Stimulated activated CD4-positive, alpha-beta T cell treated with anti-CD3 and anti-CD28 coated beads, Interleukin-1b, Interleukin-23, amount 100 ng/mL, for 4 hours (primary cell): ENCODE measurements at places on chromosomes 11 and 22.

DNA sequence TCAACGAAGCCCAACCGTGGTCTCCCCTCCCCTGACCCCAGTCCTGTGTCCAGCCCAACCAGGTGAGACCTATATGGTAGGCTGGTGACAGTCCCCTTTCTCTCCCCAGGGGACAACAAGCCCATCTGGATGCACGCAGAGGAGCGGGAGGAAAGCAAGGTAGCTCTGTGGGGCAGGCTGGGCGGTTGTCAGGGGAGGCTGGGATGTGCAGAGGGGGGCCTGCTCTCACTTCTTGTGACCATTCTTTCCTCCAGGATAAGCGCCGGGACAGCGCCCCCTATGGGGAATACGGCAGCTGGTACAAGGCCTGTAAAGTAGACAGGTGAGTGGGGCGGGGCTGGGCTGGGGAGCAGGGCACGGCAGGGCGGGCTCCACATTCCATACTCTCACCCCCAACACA lies 3.5 kb upstream of the RAB1B start:
- no peak for DNase-seq

DNA sequence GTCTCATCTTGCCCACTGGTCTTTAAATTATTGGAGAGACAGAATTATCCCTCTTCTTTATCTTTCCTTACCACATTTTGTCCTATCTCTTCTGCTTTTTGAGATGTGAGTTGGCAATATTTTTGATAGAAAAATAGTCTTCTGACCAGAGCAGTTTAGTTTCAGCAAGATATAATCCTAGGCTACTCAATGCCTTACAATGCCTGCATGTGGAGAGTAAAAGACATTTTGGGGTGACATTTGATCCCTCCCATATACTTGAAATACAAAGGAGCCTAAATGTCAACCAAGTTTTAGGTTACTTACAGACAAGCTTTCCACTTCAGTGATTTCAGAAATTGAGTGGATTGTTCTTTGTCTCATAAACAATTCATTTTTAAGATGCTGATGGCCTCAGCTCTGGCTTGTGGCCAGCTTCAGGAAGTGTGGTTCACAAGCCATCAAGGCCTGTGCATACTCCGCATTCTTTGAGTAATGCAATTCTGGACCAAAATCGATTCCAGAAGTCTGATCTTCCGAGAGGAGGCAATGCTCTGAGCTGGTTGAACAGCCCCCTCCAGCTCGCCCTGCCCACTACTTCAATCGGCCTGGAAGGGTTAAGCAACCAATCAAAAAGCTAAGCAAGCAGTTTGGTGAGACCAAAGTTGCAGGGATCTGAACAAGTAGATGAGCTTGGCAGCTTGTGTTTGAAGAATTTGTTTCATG lies 274.4 kb downstream of the BLID start:
- no peak for DNase-seq

DNA sequence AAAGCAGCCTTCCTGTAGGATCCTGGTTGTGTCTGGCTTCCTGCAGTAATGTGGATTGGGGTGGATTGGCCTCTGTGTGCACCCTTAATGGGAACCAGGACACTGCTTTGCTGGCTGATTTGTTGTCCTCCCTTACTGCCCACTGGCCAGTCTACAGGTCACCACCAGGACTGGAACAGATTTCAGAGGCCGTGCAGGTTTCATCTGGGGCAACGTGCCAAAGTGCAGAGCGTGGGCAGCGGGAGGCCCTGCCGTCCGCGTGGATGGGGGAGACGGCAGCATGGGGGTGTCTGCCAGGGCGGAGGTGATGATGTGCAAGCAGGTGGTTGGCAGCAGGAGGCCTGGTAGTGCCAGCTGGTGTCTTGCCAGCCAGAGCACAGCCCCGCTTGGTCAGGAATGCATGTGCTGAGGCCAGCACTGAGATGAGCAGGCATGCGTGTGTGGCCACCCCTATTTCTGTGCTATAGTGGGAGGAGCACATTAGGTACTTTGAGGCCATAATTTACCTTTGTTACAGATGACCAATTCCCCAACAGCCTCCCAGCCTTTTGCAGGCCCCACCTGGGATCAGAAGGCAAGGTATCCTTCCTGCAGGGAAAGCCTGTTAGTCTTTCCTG lies 24.3 kb downstream of the BCR start:
- DNase-seq: no peak

DNA sequence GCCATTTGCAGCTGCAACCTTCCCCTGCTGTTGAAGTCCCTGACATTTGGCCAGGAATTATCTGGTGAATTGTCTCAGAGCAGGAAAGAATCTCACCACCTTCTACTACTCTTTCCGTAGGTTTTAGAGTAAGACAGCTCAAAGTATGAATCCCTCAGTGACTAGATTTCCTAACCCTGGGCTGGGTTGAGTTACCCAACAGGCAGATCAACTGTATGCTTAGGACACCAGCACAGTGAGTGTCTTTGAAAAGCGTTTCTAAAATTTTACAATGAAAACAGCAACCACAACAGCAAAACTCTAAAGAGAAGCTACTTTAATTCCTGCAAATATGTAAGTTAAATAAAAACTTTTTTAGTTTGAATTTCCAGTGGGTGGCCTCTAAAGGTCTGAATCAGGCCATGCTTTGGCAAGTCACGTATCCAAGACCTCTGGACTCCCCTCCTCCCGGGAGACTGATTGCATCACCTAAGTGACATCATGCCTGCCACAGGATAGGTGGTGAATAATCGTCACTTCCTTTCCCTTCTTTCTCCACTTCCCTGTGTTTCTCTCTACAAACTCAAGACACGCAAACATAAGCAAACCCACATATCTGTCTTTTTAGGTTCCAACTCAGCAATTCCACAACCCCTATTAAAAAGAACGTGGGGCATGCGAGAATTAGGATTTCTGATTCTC lies 7.8 kb downstream of the OR8B12 start:
- no peak for DNase-seq

- no peak for DNase-seq
Observed at GRCh38 chr22:19998232-19998951, 18.2 kb downstream of the ARVCF start.

DNA sequence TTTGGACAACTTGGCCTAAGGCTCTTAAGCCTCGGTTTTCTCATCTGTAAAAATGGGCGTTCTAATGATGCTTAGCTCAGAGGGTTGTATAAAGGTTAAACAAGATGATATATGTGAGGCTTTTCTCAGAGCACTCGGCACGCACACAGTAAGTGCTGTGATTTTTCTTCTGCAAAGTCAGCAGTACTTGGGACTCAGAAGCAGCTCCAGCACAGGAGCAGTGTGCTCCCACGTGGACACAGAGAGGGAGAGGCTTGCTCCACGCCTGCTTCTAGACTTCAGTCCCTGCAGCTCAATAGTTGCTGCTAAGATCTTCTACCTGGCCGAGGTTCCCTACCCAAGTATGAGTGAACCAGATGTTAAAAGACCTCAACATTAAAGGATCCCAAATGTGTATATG lies 39.9 kb upstream of the PHF21A start:
- no peak for DNase-seq

- no peak for DNase-seq
Observed at GRCh38 chr11:108586600-108586999, 7.0 kb downstream of the EXPH5 start.

DNA sequence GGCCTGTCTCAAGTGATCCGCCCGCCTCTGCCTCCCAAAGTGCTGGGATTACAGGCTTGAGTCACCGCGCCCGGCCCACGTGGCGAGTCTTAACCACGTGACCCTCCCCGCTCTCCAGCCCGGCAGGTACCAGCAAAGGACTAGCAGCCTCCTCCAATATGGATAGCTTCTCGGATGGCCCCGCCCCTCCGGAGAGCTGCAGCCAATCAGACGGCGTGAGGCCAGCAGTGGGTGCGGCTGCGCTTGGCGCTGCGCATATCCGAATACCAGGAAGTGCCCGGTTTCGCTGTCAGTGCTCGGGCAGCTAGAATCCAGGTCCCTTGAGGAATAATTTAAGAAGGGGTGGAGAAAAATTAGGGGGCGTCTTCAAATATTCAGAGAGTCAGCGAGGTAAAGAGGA lies 14.7 kb upstream of the PISD start:
- peak; percentile 86 for DNase-seq

DNA sequence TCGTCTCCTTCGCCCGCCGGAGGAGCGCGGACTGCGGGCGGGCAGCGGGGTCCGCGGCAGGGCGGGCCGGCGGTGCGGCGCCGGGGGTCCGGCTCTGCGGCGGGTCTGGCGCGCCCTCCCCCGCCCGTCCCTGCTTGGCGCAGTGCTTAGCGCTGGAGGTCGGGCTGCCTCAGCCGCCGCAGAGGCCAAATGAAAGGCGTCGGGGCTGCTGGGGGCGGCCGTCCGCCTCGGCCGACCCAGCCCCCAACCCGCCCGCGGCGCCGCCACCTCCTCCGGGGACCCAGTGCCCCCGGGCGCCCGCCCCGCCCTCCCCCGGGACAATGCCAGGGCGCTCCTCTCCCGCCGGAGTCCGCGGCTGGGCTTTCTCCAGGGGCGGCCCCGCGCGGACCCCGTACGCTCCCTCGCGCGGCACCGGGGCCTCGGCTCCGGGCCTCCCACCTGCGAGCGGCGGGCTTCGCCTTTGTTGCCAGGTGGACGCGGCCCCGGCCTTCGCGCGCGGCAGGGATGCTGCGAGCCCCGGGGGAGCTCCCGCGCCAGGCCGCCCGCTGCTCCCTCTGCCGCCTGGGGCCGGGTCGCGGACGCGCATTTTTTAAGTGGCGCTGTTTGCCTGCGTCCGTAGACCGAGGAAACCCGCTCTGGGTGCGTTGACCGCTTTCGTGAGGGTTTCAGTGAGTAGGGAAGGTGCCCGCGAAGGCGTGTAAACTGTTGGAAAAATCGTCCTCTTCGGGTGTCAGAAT lies 583 bp downstream of the APLP2 start:
- DNase-seq: no peak

GRCh38 chr22:43956805-43957463 lies 1.7 kb downstream of the SAMM50 start:
- DNase-seq: no peak

DNA sequence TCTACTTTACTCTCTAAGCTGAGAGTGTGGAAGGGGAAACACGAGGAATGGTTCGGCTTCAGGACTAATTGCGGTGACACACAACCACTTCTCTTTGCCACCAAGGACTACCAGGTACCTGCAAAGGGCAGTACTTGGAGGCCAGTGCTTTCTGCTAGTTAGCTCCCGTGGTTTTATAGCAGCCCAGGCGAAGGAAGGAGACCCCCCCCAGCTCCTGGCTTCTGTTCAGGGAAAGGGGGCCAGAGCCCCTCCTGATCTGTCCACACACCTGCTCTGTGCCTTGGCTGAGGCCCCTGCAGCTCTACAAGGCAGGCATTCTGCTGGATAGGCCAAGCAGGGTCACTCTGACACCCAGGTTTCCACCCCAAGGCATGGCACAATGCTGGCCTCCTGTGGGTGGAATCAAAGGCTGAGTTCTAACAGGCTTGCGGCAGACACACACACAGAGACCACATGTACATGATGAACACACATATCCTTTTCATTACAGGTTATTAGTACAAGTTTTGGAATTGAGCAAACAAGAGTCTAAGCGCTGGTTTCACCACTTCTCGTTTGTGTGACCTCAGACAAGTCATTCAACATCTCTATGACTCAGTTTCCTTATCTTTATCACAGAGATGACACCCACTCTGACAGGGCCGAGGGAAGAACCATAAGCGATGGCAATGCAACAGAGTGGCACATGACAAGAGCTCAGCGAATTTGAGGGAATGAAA lies 7.5 kb downstream of the SERPIND1 start:
- DNase-seq: no peak

- no peak for DNase-seq
Observed at GRCh38 chr22:48709453-48709852, 1118.2 kb downstream of the BRD1 start.

GRCh38 chr22:22753526-22754267 lies 109.3 kb downstream of the GGTLC2 start:
- peak; percentile 67 for DNase-seq

GRCh38 chr22:40829131-40829530 lies 10.0 kb upstream of the SLC25A17 start:
- DNase-seq: no peak

GRCh38 chr11:75654314-75654713 lies 14.5 kb downstream of the MAP6 start:
- no peak for DNase-seq

DNA sequence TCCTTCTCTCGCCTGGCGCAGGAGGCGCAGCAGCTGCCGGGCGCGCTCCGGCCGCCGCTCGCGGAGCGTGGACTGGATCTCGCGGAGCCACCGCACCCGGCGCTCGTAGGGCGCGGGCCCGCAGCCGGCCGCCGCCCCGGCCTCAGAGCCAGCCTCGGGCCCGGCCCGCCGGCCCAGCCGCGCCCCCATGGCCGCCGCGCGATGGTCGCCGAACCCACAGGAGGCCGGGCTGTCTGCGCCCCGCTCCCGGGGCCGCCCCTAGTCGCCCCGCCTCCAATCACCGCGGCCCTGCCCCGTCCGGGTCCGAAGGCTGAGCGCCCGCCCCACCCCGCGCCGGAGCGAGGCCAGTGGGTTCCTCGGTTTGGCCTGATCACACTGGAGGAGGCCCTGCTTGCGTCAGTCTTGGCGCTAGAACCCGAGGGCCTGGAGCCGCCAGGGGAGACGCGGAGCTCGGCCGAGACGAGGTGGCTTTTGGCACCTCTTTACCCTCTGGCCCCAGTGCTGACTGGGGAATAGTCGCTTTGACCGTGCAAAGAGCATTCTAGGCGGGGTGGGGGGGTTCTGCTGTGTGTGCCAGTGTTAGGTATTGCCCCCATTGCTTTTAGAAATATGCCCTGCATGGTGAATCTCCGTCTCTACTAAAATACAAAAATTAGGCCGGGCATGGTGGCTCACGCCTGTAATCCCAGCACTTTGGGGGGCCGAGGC lies at the start of gene LRRC75B:
Gene LRRC75B, minus strand, starts transcription at position 223 of the 708 bp plus-strand sequence. Its CDS starts 34 bp downstream, at position 189.
- DNase-seq: no peak

- DNase-seq: no peak
Observed at GRCh38 chr22:29089507-29089906, 16.7 kb downstream of the KREMEN1 start.

DNA sequence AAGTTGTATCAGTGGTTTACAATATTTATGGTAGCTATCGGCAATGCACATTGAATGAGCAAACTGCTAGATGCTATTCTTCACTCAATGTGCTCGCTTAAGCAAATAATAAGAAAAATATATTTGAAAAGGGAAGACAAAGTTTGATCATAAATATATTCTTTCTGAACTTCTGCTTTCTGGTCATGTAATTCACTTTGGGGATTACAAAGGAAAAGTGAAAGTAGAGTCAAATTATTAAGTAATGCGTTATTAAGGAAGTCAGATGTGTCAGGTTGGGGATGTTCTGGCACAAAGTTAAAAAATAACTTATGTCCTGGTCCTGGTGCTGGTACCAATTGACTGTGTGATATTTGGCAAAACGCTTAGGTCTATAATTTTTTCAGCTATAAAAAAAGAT lies 98.0 kb upstream of the TRIM77 start:
- no peak for DNase-seq

DNA sequence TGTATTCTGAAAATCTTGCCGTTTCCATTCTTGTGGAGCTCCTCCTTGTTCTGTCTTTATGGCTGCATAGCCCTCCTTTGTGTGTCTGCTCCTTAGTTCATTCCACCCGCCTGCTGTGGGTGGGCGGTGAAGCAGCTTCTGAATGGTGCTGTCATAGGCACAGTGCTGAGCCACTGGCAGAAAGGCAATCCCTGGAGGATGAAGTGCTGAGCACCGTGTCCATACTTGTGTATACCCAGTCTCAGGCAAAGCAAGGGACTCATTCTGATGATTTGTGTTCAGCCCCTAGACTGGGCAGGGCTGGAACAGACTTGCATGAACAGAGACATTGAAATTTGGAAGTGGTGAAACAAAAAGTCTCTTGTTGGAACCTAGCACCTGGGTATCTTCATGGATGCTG lies 134.9 kb downstream of the MYO18B start:
- no peak for DNase-seq
